ENCODE measurements at places on chromosomes 5 and 9. TPM values are rescaled to one million over a fixed set of nuclear protein-coding genes. Genes with fewer than 3 reads are reported as not detected.
A peak's percentile ranks its signal among the peaks of the same experiment; 100 is the strongest.

Gene FOXI1
- total RNA-seq, result not detected

Gene PGM5
- 2.2 TPM for total RNA-seq

Gene CARD9
- total RNA-seq, result 0.91 TPM

Gene ASPN
- 0.19 TPM for total RNA-seq

Gene ACSL6
- 0.31 TPM for total RNA-seq

Gene PCDHB13
- total RNA-seq, result 6.4 TPM

Gene CARD19
- total RNA-seq, result 143 TPM

Gene GMCL2
- total RNA-seq, result not detected

Gene TSLP
- 1.2 TPM for total RNA-seq

Gene TRAF1
- 1.1 TPM for total RNA-seq

Gene JAKMIP2
- not detected for total RNA-seq

Gene PCSK1
- total RNA-seq, result 0.16 TPM

GRCh38 chr5:150120062-150120441 is 33.7 kb upstream of the CSF1R start:
- no peak for DNase-seq

DNA sequence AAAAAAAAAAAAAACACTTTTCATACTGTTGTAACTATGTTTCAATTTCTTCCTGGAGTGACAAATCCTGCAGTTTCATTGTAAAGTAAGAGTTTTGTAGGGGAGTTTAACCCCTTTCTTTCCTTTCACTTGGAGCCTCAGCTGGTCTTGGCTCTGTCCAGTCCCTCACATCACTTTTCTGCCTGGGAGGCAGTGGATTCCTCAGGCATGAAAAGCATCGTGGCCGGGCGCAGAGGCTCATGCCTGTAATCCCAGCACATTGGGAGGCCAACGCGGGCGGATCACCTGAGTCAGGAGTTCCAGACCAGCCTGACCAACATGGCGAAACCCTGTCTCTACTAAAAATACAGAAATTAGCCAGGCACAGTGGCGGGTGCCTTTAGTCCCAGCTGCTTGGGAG is 45.6 kb upstream of the MYO10 start:
- no peak for DNase-seq

DNA sequence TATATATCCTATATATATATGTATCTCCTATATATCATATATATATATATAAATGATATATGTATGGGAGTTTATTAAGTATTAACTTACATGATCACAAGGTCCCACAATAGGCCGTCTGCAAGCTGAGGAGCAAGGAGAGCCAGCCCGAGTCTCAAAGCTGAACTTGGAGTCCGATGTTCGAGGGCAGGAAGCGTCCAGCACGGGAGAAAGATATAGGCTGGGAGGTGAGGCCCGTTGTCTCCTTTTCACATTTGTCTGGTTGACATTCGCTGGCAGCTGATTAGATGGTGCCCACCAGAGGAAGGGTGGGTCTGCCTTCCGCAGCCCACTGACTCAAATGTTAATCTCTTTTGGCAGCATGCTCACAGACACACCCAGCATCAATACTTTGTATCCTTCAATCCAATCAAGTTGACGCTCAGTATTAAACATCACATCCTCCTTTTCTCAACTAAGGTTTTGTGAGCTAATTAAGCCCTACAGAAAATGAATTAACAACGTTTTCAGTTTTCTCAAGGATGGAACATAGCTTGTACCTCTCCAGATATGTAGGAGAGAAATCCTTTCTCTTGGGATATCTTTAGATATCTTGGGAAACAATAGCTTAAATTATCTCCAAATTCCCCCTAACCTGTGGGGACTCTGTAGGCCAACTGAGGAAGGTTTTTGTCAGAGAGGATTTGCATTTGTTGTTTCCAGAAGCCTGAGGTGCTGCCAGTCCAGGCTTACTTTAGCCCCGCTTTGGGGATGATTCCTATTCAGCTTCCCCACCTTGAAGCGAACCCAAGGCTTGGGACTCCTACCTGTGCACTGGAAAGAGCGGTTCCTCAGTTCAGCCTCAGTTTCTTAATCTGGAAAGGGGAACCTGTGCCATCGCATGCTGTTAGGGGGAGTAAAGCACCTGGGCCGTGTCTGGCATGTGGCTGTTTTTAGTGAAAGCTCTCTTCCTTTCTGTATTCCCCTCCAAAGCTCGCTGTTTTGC is 163.2 kb downstream of the CACNA1B start:
- no peak for DNase-seq

DNA sequence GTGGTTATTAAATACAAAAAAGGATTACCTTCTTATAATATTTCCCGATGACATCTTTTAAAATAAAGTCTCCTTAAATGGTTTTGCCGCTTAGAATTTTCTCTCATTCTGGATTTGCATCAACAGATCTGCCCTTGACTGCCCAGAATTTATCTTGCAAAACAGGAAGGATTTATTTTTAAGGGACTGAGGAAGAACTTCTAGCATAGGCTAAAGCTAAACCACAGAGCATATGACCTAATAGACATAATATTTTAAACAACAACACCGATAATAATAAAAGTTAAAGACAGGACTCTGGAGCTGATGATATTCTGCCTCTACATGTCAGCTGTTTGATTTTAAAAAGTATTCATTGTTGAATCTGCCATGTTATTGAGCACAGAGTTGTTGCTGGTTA is 145.3 kb upstream of the ADCY2 start:
- DNase-seq, result no peak

GRCh38 chr9:99055384-99055783 is 49.5 kb upstream of the TGFBR1 start:
- DNase-seq, result no peak

- DNase-seq, result no peak
Measured at GRCh38 chr5:79263-79662, 12.7 kb upstream of the PLEKHG4B start.

GRCh38 chr9:115349542-115349941 is 231.6 kb upstream of the TNC start:
- DNase-seq, result no peak

DNA sequence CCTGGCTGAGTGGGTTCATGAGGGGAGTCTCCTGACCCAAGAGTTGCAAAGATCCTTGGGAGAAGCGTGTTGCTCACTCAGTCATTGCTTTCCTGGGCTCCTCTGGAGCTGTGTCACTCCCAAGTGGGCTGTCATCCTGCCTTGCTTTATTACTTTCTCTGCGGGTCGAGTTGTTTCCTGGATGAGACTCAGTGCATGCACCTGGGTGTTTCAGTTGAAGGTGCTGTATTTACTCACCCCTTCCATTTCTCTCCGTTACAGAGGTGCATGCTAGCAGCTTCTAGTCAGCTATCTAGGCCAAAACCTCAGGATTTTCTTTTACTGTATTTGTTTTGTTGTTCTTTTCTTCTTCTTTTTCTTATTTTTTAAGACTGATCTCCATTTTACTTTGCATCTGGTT is 785.5 kb upstream of the EDIL3 start:
- DNase-seq, result no peak

GRCh38 chr9:1261266-1261665 is 211.1 kb downstream of the DMRT2 start:
- DNase-seq, result no peak

GRCh38 chr5:31703757-31704156 is 64.8 kb downstream of the PDZD2 start:
- DNase-seq, result no peak

- no peak for DNase-seq
Measured at GRCh38 chr9:107260437-107261081, 22.5 kb upstream of the RAD23B start.

- DNase-seq, result no peak
Measured at GRCh38 chr5:151254556-151254955, 1.6 kb downstream of the GM2A start.

DNA sequence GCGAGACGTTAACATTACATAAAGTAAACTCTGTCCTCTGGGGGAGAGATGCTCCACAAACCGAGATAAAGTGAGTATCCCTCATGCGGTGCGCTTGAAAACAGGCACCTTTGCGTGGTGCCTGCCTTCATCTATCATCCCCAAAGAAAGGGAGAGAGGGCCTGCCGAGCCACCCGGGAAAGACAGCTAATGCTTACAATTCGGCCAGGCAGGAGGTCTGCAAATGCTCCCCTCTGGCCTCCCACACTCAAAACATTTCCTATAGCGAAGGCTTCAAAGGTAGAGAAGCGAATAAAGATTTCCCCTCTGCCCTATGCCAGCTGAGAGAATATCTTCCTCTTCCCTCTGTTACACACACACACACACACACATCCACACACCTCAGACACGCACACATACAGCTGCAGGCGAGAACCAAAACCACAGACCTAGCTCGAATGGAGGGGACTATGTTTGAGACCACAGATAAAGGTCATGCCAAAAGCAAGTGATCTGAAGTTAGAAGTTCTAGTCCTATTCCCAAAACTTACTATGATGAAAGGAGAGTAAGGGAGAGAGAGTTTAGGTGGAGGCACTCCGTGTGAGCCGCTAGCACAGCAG is 132.8 kb downstream of the CRB2 start:
- DNase-seq, result no peak

DNA sequence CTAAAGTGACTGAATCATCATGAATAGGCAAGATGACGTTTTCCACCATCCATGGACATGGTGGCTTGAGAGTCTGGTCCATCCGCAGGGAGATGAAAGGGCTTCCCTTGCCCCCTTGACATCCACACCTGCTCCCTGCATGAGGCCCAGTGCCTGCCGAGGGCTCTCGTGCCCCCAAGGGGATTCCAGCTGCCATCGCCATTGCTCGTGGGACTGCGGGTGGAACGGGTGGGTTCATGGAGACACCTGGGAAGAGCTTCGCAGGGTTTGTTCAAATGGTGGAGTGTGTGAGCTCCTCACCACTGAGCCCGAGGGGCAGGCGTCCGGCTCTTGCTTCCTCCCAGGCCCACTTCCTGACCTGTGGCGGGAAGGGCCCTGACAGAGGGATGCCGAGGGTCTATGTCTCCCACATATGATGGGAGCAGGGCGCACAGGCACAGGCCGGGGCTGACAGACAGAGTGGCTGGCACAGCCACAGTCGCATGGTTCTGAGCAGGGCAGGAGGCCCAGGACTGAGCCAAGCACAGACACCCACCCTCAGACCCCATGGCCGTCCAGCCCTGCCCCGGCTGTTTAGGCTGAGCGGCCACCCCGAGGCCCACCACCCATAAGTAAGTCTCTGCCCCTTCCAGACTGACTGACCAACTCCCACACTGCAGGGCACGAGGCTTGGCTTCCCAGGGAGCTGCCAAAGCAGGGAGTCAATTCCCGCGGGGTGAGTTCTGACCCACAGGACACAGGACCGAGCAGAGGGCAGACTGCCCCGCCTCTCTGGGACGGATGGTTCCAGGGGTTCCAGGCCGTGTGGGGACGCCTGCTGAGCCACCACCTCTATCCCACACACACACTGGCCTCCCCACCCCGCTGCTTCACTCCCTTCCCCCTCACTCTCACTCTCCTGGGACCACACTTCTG is 70.0 kb upstream of the PPP1R26 start:
- DNase-seq, result no peak

GRCh38 chr5:15993334-15993733 is 186.3 kb downstream of the MARCHF11 start:
- DNase-seq, result peak; percentile 32

- DNase-seq, result no peak
Measured at GRCh38 chr5:14374100-14374499, 207.5 kb upstream of the OTULINL start.

DNA sequence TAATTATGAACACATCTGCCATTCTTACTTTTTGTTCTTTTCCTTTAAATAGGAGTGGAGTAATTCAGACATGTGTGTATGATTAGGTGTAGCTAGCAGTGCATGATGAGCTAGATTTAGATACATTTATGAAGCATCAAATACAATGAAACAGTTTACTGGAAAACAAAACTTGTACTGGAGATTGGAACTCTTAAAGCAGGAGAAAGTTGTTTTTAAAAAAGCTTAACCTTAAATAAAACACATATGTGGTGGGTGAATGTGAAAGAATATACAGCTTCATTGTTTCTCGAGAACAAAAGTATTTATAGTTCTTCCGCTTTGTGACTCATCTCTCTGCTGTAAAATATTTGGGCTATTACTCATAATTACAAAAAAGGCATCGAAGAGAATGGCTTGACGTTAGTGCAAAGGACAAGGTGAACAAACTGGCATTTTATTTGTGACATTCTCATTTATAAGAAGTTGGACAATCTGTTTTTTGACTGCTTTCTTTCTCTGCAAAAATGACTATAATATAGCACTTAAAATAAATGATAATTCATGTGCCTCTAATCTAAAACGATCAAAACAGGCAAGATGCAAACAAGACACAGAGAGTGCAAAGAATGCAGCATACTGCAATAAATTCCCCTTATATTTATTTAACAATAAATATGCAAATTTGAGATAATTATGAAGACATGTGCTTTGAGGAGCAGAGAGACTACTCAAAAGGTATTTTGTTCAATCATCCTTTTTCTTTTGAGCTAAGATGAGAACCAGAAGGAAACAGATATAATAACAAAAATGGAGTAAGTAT is 478.8 kb downstream of the CETN3 start:
- DNase-seq, result peak; percentile 68

GRCh38 chr5:126875303-126875785 is 98.4 kb downstream of the LMNB1 start:
- no peak for DNase-seq
